ENCODE measurements at places on chromosomes 7 and 10. TPM values are rescaled to one million over a fixed set of nuclear protein-coding genes. Genes with fewer than 3 reads are reported as not detected.

DNA sequence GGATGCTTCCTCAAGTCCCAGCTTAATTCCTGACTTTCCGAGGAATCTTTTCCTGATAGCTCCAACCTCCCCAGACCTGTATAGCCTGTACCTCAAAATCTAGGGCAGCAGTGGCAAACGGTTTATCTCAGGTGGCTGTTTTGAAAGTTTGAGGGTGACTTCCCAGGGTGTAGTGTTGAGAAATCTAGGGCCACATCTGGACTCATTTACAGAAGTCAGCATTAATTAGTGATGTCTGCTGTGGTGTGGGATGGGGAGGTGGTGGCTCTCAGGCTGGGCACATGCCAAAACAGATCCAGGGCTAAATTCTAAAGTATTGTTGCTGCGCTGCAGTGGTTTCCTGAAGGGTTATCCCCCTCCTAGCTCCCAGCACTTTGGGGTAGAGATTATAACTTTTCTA, 38.0 kb downstream of the UNC5B start:
- no peak for ATAC-seq

- ATAC-seq, result no peak
These were observed 14.4 kb upstream of the WASL start for GRCh38 chr7:123763191-123763661.

- no peak for ATAC-seq
These were observed 7.9 kb downstream of the FAM20C start for GRCh38 chr7:200290-200689.

INMT gene
- 140 TPM for total RNA-seq

MRC1 gene
- total RNA-seq, result 14.1 TPM

GRCh38 chr7:87564296-87564963, 36.3 kb downstream of the ABCB1 start:
- no peak for ATAC-seq

GRCh38 chr7:152759949-152760853, 649 bp downstream of the ACTR3B start:
- peak; percentile 68 for ATAC-seq

DNA sequence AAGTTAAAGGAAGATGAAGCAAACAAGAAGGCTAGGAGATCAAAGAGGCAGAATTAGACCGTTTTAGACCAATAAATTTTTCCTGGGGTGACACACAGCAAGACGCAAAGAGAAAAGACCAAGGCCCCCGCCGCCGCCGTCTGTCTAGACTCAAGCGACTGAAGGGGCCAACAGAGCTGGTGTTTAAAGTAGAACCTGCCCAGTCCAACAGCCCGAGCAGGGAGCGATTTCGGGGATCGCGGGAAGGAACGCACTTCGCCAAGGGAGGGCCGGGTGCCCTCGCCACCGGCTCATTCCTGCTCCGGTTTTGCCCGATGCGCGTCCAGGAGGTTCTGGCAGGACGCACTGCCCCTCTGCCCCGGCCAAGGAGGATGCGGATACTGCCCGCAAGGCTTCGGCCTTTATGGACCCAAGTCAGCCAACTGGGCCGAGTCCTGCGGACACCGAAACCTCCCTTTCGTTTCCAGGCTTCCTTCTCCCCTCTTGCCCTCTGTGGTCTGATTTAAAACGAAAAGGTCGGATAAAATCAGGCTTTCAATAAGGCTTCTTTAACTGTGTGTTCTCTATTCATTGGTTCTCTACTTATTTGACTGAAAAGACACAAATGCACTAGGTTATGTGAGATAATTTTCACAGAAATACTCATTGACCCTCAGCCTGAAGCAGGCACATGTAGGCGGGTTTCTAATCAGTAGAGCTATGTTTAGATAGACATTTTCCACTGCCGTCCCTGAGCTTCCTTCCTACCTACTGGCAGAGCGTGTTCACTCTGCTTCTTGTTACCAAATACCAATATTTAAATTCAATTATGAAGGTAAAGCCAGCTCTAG, 2.2 kb upstream of the HOXA7 start:
- ATAC-seq, result no peak

KEL gene
- total RNA-seq, result not detected

DNA sequence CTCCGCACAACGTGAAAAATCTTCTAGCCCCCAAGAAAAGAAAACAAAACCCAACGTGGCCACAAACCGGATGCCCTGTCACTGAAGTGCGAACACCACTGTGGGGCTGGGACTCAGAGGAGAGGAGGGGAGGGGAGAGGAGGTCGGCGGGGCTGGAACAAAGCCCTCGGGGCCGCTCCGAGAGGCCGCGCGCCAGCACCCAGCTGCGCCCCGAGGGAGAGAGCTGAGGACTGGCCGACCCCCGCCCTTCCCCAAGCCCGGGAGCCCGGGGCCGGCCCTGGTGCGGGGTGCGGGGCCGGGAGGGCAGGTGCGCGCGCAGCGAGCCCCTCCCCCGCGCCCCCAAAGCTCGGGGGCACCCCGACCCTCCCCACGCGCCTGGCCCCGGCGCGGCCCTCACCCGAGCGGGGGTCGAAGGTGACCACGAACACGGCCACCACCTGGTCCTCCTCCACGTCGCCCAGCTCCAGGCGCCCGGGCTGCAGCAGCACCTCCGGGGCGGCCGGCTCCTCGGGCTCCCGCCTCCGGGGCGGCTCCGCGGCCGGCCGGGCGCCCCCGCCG, 398 bp downstream of the DENND11 start:
- ATAC-seq, result peak; percentile 60
